ENCODE measurements at places on chromosomes 4 and X.

- DNase-seq: no peak
Observed at GRCh38 chr4:78863991-78864390, 75.2 kb downstream of the PAQR3 start.

DNA sequence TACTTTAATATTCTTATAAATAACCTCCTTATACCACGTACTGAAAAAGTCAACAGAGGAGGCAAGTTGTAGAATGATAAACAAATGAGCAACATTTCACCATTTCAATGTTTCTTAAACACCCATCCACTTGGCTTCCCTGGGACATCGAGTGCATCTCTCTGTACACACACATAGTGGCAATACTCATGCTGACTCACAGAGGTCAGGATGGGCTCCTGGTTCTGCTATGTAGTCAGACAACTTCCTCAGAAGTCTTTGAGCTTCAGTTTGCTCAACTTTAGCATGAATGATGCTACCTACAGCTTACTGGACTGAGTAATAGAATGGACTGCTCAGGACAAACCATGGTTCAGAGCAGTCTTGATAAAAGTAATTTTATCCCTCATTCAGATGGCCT is 56.9 kb downstream of the MAD2L1 start:
- DNase-seq: no peak

- no peak for DNase-seq
Observed at GRCh38 chr4:147853706-147854105, 121.8 kb downstream of the ARHGAP10 start.

DNA sequence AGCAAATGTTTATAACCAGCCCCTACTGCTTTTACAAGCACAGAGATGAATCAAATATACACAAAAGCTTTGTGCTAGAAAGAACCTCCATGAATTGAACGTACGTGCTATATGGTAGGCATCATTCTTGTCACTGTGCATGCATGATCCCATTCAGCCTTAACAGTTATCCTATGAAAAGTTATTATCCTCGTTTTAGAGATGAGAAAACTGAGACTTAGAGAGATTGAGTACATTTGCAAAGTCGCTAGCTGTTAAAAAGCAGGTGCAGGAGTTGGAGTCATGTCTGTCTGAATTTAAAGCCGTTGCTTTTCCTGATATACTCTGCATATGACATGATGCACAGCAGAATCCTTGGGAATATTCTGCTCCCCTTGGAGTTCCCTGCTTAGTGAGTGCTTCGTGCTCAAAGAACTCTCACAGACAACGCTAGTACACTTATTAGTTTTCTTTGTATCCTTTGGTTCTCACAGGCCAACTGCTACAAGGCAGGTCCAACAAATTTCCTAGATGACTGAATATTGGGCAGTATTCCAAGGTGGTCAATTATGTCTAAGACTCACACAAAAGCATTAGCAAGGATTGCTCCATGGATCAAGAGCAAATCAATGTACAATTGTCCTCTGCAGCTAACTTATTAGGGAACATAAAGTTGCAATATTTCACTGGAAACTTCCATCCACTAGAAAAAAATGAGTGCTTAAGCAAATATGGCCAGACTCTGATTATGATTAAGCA is 42.8 kb upstream of the TRIM2 start:
- no peak for DNase-seq

- DNase-seq: no peak
Observed at GRCh38 chr4:34721835-34722234, 1522.5 kb downstream of the ARAP2 start.

GRCh38 chr4:82594456-82594855 is 32.7 kb upstream of the TMEM150C start:
- no peak for DNase-seq

GRCh38 chrX:103518571-103518970 is 718 bp downstream of the RAB40A start:
- no peak for DNase-seq

DNA sequence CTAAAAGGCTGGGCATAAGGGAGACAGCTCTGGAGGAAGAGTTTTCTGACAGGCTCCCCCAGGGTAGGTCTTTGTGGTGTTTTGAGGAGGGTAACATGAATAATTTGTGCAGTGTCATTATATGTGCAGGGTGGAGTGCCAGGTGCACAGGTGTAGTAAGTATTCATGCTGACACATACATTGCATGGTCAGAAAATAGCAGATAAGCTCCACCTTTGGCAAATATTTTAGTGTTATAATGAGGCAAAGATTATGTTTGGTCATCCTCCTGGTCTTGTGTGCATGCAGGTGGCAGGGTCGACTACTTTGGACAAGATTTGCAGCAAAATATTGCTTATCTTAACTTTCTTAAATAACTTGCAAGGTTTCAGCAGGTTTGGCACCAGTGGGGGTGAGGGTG is 910.4 kb upstream of the PCDH10 start:
- DNase-seq: no peak

DNA sequence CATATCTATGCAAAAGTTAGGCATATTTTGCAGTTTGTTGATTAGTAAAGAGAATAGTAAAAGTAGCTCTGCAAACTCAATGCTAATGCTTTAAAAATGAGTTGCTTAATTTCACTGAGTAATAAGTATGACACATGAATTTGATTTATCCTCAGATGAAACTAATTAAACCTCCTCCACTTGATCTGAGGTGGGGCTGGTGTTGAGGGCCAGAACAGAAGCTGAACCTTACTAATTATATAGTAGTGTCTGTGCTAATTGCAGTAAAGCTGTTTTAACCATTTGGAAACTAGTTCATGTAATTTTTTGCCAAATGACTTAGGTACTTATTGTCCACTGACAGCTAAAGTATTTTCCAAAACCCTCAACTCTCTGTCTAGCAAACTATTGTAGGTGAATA is 7.7 kb upstream of the PGAM4 start:
- DNase-seq: no peak

GRCh38 chr4:11259837-11260236 is 168.9 kb downstream of the HS3ST1 start:
- DNase-seq: no peak
